NAMALWA (cell line): ENCODE measurements at places on chromosomes 7 and 10.

DNA sequence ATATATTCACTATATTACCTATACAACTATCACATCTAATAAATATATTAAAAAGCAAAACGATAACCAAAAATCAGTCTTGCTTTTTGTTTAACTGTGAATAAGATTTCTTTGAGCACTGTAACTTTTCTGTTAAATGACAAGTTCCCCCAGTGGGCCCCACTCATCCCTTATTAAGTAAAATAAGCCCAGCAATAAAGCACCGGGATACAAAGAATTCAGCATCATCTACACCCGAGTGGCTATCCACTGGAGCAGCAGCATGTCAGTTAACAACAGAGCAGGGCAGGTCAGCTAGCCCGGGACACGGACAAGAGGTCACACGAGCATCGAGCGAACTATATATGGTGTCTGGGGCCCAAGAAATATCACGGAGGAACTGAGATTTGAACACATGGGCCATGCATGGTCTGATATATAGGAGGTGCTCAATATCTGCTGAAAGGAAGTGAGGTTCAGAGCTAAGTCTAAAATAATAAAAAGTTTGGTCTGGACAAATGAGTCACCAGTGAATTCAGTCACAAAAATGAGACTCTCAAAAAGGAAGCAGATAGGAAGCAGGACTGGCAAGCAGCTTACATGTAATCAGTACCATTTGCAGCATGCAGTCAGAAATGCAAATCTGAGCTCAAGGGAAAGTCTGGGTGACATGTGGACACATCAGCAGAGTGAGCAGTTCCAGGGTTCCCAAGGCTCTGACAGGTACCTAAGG lies 4.1 kb downstream of the ERCC6 start:
- DNase-seq = no peak

DNA sequence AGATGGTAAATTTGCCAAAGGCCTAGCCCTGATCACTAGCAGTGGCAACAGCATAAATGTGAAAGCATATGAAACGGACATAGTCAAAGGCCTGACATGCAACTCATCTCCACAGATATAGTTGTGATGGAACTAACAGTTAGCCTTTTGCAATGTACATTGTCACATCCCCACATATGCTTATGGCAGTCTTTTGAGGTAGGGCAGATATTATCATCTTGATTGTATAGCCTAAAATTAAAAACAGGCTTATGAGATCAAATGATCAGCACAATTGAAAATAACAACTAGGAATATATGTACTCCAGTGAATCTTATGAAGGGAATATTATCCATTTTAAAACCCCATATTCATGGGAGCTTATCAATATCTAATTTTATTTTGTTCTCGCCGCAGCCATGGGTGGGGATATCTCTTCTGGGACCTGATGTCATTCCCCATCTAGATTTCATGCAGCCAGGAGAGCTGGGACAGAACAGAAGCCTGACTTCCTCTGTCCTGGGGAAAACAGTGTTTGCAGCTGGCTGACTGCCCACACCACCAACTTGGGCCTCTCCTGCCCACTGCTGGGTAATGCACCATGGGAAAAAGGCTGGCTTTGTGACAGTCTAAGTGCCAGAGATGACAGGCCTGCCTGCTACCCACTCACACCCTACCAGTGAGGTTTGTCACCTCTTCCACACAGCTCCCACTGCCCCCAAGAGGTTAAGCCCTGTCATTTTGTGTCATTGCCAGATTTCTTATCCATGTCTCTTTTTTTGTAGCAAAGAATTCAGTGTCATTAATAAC lies 180.2 kb upstream of the FZD1 start:
- no peak for DNase-seq

- peak; percentile 46 for DNase-seq
Measured at GRCh38 chr10:110409926-110410325, 87.8 kb upstream of the DUSP5 start.

GRCh38 chr7:90474284-90475210 lies 5.1 kb downstream of the PTTG1IP2 start:
- DNase-seq = no peak

DNA sequence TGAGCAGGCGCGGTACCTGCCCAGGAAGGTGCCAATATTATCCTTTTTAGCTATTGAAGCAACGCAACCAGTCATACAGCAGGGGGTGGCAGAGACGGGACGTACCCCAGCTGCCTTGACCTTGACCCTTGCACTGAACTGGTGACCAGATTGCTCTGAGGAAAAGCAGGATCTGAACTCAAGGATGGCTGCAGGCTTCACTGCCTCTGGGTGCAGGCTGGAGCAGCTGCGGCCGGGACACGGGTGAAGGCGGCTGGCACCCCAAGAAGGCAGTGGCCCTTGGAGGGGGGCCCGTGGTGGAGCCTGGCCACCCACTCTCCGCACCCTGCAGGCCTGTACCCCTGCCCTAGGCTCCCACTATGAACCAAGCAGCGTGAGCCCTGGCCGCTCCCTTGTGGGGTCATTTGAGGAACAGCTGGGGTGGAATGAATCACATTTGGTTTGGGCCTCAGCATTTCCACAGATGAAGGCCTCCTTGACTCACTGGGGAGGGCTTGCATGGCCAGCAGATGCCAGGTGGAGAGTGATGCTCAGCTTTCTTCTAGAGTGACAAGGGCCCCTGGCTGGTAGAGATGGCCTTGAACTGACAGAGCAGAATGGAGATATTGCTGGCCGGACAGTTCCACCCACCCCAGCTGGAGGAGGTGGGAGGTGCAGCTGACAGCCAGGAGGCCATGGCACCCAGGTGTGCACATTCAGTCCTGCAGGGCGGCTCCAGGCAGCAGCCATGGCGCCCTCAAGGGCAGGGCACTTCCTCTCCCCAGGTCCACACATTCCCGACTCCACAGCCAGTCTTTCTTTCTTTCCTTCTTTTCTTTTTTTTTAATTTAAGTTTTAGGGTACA lies 218.7 kb downstream of the WDR37 start:
- DNase-seq = no peak

DNA sequence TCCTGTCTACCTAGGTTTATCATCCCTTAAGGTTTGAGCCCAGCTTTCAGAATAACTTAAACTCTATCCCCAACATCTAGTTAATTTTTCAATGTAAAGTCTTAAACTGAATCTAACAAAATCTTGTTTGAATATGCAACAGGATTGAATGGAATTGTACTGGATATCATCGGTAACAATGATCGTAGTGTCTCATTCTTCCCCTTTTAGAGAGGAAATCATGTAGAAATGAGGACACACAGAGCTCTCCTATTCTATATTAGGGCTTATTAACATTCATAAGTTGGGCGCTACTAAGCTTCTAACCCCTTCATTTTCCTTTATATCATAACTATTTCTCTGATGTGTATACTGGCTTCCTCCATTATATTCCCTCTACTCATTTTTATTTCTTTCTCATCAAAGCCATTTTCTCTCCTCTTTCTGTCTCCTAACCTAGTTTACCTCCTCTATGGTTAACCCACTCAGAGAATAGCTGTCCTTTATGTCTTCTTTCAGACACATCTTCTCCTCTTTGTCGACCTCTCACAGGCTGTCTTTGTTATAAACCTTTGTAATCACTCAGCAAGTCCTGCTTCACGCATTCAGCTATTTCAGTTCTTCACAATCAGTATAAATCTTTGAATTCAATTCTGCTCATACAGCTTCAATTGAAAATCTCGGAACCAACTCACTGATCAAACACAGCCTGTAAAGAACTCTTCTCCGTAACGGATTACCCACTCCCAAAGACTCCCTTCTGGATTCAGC lies 1019.0 kb upstream of the C7orf33 start:
- no peak for DNase-seq

DNA sequence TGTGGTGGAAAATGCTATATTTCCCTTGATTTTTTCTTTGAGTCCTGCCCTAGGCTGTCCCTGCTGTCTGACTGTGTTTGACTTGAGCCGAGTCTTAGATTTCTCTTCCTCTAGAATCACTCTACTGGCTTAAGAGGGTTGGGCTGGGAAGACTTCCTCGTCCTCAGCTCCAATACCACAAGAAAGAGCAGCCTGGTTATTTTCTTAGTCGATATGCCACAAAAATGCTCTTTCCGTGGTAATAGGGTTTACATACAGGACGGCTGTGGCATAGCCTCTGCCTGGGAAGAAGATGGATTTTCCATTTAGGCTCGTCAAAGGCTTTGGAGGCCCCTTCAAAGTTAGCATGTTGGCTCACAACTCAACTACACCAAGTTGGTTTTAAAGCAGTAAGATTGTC lies 212.0 kb upstream of the IGFBP3 start:
- DNase-seq = no peak

GRCh38 chr10:22832066-22832602 lies 95.7 kb upstream of the ARMC3 start:
- DNase-seq = no peak

GRCh38 chr10:103853428-103854264 lies 1.7 kb downstream of the SH3PXD2A start:
- DNase-seq = no peak

- no peak for DNase-seq
Measured at GRCh38 chr10:34748767-34749166, 66.3 kb downstream of the PARD3 start.

DNA sequence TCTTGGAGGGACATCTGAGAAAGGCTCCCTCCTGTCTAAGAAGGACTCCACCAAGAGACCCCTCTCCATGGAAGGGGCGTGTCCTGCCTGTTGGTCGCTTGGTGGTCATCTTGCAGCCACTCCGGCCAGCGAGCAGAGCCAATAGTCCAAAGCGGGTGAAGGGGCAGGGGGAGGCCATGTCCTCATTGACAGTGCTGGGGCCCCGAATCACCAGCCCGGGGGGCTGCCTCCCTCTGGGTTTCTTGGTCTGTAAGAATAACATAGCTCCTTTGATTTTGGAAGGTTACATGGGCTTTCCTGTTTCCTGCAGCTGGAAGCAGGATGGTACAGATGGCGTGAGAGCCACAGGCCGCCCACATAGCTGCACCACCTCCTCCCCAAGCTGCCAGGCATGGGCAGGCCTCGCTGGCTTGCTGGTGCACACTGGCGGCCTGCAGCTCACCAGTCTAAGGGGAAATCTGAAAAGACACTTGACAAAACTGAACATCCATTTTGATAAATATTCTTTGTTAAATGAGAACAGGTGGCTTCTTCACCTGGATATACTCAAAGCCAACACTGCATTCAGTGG lies 105.8 kb downstream of the ARHGAP22 start:
- no peak for DNase-seq

DNA sequence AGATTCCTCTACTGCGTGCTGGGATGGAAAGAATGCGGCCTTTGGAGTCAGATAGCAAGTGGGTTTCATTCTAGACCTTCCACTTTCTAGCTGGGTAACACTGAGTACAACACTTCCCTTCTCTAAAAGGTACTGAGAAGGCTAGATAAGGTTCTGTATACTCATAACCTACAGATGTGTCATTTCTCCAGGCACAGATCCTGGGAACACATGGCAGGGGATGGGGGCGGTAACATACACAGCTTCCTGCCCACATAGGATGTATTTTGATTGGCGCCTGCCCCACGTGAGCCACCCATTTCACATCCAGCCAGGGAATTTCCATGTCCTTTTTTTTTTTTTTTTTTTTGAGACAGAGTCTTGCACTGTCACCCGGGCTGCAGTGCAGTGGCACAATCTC lies 31.8 kb downstream of the KLRG2 start:
- DNase-seq = no peak

DNA sequence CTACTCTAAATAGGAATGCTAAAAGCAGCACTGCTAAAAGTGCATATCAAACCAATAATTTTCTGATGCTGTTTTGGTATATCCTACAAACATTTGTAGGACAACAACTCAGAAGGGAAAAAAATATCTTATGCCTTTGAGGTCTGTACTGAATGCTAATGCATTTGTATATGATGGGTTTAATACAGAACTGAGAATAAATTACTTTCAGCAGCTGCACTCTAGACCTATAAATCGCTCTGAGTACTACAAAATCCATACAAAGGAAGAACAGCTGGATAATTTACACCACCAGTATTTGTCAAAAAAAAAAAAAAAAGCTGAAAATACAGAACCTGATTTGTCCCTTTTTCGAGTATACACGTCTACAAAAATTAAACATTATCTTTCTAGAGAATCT lies 344.0 kb downstream of the LRRTM3 start:
- no peak for DNase-seq

DNA sequence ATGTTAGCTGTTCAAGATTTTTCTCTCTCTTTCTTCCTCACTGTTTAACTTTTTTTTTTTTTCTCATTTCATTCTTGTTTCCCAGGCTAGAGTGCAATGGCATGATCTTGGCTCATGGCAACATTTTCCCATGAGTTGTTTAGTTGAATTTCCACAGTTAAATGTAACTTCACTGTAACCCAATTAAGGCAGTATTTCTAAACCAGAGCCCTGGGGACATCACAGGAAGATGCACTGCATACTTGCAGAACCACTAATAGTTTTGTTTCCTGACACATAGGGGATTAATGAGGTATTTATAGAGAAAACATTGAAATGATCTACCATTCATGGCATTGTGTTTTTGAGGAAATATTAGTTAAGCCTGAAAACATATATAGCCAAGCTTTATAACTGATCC lies 795.6 kb upstream of the GHITM start:
- DNase-seq = no peak

DNA sequence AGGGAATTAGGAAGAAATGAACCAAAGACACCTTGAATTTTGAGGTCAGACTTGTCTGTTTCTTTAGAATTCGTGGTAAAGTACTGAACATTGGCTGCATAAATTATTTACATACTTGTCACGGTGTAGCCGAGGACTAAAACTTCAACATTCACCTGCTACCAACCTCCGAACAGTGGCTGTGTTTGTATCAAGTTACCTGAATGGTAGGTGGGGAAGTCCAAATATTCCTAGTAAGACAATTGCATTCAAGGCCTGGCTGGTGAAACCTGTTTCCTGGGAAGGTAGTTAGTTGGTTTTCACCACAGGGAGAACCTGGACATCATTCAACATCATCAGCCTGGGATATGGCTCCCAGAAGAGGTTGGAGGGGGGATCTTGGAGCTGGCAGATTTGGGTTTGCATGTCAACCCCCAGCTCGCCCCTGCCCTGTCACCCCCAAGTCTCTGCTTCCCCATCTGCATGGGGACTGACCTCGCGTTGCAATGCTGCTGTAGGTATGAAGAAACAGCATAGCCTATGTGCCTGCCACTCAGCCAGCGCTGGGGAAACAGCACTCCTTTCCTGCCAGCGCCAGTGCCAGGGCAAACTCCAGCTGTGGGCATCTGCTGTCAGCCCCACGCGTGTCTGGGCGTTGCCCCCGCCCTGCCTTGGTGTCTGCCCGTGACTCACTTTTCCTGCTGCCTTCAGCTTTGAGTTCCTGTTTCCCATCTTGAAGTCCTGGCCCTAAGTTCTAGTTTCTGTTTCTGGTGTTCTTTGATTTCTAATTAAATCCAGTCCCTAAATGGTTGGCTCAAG lies 12.7 kb upstream of the LARP4B start:
- no peak for DNase-seq

DNA sequence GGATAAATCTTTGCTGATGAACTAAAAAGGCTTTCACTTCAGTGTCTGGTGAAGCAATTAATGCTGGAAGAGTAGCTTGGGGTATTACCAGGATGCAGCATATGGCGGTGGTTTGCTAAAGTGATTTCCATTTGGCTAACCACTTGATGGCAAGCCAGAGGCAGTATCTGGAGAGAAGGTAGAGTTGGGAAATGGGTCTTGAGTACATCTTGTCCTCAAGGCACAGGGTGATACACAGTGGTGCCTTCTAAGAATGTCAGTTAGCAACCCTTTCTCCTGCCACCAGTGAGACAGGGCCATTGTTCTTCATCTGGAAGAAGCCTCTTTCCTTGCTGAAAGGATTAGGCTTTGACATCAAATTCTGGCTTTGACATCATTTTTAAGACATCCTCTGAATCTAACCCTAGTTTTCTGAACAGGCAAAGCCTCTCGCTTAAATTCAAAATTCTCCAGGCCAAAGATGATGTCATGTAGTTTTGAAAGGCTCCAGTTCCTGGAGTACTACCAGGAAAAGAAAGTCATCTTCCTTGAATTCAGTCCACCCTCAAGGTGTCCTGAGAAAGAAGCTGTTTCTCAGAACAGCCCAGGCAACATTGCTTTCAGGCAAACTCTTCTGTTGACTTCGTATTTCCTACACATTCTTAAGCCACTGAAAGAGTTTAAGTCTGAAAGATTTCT lies 162.4 kb downstream of the ARID5B start:
- no peak for DNase-seq
